Fibroblast of skin of right biceps (primary cell): ENCODE measurements at places on chromosomes 3 and 15.

GRCh38 chr3:53170325-53171063, 9.5 kb downstream of the PRKCD start:
- DNase-seq, result no peak

GRCh38 chr3:133759740-133760305, 13.6 kb downstream of the TF start:
- no peak for DNase-seq

GRCh38 chr15:29379647-29380046, 110.0 kb upstream of the NSMCE3 start:
- DNase-seq, result no peak

- peak; percentile 90 for DNase-seq
Measured at GRCh38 chr15:56244038-56244810, 545 bp upstream of the RFX7 start.
